ENCODE measurements at places on chromosomes 13 and 19. TPM values are rescaled to one million over a fixed set of nuclear protein-coding genes. Genes with fewer than 3 reads are reported as not detected.

DNA sequence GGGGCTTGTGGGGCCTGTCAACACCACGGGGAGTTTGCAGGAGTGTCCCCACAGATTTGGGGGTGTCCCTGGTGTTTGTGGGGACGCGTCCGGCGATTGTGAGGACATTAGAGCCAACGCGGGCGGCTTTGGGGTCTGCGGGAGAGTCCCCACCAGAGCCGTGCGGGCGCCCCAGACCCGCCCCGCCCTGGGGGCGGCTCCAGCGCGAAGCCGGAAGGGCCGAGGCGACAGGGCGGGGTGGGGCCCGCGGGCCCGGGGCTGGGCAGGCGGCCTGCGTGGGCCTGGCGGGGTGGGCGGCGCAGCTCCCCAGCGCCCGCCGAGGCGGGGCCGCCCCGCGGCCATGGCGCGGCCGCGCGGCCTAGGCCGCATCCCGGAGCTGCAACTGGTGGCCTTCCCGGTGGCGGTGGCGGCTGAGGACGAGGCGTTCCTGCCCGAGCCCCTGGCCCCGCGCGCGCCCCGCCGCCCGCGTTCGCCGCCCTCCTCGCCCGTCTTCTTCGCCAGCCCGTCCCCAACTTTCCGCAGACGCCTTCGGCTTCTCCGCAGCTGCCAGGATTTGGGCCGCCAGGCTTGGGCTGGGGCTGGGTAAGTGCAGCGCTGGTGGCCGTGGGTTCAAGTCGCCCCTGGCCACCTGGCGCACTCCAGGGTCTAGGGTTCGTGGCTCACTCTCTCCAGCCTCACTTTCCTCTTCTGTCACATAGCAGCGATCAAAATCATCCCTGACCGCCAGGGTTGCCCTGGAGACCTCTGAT, 10.3 kb downstream of the PDE4A start:
- DNase-seq, result peak; percentile 85

- DNase-seq, result no peak
These were observed 23.5 kb downstream of the ZNF180 start for GRCh38 chr19:44476559-44477408.

DNA sequence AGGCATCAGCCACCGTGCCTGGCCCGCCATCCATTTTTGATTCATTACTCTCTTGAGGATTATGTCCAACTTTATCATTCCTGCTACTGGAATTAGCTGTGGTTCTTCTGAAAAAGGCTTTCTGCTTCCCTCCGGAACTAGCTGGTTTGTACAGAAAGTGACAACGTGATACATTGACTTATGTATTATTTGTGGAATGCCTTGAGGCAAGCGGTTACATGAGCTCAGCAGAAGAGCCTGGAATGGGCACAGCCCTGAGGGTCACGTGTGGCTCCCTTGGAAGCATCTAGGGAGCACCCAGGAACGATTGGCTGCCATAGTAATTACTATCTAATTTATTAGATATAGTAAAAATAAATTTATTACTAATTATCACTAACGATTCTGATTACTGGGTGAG, 14.4 kb upstream of the RETN start:
- no peak for DNase-seq

- no peak for DNase-seq
These were observed 57.8 kb downstream of the NDFIP2 start for GRCh38 chr13:79538757-79539156.

- DNase-seq, result no peak
These were observed 22.5 kb upstream of the POU2F2 start for GRCh38 chr19:42154471-42155323.

DNA sequence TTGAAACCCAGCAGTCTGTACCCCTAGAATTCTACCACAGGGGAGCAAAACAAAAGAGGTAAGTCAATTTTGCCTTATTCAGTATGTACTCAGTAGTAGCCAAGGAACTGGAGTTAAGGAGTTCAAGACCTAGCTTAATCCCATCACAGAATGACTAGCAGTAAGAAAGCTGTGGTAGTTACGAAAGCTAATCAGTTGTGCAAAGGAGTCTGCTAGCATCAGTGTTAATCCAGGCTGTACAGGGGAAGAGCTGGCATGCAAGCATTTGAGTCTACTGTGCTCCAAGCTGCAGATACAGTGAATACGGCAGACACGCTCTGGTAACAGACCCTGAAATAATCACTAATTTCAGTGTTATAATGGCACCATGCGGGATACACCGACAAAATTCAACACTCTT, 4.7 kb downstream of the DNMT1 start:
- no peak for DNase-seq

- no peak for DNase-seq
These were observed 1334.1 kb downstream of the EFNB2 start for GRCh38 chr13:105201351-105201750.

DNA sequence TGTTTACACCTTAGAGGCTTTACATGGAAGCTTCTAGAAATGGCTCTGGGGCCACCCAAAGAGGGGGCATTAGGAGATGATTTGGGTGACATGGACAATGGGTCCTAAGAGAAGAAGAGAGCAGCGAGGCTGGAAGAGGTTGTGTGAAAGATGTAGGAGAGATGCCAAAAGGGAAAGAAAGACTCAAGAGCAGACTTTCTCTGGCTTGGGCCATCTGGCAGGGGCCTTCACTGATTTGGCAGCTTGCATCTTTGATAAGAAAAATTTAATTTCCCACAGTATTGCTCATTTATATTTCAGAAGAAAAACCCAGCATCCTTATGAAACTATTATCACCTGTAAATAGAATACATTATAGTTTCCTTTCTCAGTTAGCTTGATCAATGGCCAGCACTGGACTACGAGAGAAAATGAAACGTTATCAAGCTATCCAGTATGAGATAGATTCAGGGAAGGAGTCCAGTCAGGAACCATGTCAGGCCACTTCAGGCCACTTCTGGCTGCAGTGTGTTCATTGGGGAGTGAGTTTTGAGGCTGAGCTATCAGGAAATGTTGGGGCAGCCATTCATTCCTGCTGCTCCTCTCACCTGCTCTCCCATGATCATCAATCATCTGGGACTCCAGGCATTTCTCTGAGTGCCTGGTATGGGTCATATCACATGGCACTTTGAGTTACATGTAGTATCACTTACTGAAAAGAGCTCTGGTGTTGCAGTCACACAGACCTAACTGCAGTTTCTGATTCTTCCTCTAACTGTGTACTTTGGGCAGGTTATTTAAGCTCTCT, 10.3 kb downstream of the SCEL start:
- no peak for DNase-seq

GRCh38 chr13:45718992-45719391, 16.9 kb downstream of the CBY2 start:
- DNase-seq, result no peak

GRCh38 chr19:16208064-16208759, 10.5 kb downstream of the AP1M1 start:
- no peak for DNase-seq

Gene FGF21
- not detected for polyA plus RNA-seq

Gene SULT2B1
- polyA plus RNA-seq, result 2.0 TPM

Gene SIX5
- polyA plus RNA-seq, result 14.4 TPM

Gene KLK4
- polyA plus RNA-seq, result not detected

Measured in stomach (tissue), 19 donors.